Liver (tissue), 10 donors: ENCODE measurements at places on chromosomes 16 and 17. TPM values are rescaled to one million over a fixed set of nuclear protein-coding genes. Genes with fewer than 3 reads are reported as not detected.

The ARMC5 gene
- polyA plus RNA-seq: 10.1 TPM

DNA sequence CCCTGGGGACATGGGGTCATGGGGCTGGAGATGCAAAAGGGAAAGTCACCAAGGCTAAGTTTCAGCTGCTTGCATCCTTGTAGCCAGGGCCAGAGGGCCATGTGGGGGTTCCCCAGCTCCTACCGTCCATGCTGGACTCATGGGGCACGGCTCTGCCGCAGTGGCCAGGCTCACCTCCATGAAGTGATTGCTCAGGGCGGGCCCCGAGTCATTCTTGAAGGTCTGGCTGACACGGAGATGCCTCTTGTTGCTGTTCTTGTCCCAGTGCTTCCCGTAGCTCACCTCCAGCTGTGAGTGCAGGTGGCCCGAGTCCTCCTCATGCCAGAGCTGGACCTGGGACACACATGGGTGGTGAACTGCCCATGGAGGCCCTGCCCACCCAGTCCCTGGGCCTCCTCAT is 114.5 kb downstream of the RMI2 start:
- no peak for DNase-seq

The NGFR gene
- 10.3 TPM for polyA plus RNA-seq

DNA sequence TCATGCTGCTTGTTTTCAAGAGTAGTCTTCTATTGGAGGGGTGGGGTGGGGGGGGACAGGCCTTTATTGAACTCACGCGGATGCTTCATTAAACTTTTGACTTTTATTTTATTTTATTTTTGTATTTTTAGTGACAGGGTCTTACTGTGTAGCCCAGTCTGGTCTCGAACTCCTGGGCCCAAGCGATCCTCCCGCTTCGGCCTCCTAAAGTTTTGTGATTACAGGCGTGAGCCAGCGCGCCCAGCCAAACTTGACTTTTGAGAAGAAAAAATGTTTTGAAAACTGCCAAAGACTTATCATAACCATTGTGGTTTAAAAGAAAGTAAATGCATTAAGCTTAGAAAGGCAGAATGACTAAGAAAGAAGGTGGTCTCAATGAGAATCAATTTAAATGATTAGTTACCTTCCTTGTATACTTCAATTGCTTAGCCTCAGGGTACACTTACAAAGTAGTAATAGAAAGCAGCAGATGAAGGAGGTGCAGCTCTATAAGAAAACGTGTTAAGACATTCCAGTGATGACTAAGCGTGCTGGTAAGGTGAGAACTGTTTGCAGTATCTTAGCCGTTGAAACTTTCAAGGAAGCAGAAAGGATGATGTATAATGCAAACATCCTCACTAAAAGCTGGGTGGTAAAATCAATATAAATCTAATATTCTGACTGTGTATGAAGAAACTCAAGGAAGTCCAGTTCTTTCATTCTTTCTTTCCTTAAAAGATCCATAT is 1.2 kb downstream of the AP2B1 start:
- DNase-seq: no peak

DNA sequence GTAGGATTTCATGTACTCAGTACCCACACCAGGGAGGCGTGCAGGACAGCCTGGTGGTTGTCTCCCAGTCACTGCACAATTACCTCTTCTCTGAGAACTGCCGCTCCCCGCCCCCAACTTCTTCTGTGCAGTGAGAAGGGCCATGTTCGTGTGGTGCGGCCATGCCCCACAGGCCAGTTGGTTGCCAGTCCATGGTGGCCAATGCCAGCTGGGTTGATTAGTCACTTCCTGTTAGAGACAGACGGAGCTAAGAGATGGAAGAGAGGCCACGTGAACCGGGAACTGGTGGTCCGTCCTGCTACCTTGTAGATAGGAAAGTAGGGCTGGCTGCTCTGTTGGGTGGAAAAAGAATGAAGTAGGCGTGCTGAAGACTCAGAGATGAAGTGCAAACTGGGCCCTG is 206.5 kb downstream of the ABCC12 start:
- no peak for DNase-seq

DNA sequence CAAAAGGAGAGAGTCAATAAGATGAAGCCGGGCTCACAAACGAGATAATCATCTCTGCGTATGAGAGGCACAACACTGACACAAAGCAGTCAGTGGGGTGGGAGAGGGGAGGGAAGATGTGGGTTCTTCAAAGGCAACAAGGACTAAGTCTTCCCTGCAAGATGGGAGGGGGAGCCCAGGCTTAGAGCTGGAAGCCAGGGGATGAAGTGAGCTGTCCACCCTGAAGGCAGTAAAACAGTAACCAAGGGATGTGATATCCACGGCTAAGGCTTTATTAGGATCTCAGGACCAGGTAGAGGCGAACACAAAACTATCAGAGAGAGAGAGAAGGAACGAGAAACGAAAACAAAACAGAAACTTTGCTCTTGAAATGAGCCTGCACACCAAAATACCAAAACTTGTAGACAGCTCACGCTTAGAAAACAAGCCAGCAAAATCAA is 115.9 kb downstream of the DYNLRB2 start:
- DNase-seq: no peak
